ENCODE measurements at places on chromosomes 2 and 18. TPM values are rescaled to one million over a fixed set of nuclear protein-coding genes. Genes with fewer than 3 reads are reported as not detected.

STARD6 gene
- total RNA-seq: not detected

FOXD4L1 gene
- total RNA-seq: not detected

WDR7 gene
- 11.9 TPM for total RNA-seq

TMEM150A gene
- total RNA-seq: 13.6 TPM
